ENCODE measurements at places on chromosomes 12 and 14.

DNA sequence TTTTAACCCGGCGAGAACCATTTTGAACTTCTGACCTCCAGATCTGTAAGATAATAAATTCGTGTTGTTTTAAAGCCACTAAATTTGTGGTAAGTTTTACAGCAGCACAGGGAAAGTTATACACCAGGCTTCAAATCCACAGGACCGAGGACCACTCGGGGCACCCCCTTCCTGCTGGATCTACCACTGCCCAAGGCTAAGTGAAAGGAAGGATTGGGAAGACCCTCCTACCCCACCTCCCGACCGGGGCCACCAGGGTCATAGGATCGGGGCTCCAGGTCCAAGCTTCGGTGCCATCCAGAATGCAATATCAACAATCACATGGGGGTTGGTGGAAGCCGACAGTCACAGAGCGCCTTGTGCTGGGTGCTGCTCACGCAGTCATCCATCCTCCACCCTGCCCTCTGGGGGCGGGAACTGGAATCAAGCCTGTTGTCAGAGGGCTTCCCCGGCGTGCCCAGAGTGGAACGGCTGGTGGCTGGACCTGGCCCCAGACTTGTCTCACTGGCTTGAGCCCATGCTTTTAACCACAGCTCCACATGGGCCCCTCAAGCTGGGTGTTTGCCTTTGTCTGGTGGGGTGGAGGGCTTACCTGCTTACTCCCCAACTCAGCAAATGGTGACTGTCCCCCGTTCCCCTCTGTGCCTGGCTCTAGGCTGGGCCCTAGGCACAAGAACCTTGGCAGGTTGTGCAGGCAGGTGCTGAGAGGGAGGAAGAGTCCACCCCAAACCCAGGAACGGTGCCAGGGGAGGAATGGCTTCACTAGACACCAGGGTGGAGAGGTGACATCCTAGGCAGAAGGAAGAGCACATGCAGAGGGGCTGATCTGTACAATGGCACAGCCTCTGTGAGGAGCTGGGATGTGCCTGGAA lies 180.3 kb upstream of the RTL1 start:
- DNase-seq: no peak

DNA sequence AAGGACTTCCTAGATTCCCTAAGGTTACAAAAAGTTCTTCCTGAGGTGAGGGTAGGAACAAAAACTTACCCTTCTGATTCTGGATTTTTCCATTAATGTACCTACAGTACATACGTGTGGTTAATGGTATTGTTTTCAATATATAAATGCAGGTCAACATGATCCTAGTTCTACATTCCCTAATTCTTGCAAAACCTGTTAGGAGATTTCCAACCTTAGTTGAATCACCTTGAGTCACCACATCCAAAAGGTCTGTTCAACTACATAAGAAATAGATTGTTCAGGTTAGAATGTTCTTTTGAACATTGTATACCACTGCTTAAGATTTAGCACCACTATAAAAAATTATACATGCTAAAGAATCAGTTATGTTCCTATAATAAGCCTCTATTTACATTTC lies 118.9 kb downstream of the GARIN6 start:
- no peak for DNase-seq

GRCh38 chr12:24045816-24046257 lies 96.4 kb upstream of the SOX5 start:
- DNase-seq: no peak

GRCh38 chr14:91244501-91244901 lies at the start of gene GPR68:
TSS of gene GPR68 (minus strand) at chr14:91244704. CDS start at chr14:91235050, 9,654 bp downstream.
- no peak for DNase-seq

GRCh38 chr12:125194163-125194773 lies 129.0 kb downstream of the AACS start:
- DNase-seq: no peak

- no peak for DNase-seq
These were observed 40.7 kb downstream of the LRRIQ1 start for GRCh38 chr12:85076688-85077430.

DNA sequence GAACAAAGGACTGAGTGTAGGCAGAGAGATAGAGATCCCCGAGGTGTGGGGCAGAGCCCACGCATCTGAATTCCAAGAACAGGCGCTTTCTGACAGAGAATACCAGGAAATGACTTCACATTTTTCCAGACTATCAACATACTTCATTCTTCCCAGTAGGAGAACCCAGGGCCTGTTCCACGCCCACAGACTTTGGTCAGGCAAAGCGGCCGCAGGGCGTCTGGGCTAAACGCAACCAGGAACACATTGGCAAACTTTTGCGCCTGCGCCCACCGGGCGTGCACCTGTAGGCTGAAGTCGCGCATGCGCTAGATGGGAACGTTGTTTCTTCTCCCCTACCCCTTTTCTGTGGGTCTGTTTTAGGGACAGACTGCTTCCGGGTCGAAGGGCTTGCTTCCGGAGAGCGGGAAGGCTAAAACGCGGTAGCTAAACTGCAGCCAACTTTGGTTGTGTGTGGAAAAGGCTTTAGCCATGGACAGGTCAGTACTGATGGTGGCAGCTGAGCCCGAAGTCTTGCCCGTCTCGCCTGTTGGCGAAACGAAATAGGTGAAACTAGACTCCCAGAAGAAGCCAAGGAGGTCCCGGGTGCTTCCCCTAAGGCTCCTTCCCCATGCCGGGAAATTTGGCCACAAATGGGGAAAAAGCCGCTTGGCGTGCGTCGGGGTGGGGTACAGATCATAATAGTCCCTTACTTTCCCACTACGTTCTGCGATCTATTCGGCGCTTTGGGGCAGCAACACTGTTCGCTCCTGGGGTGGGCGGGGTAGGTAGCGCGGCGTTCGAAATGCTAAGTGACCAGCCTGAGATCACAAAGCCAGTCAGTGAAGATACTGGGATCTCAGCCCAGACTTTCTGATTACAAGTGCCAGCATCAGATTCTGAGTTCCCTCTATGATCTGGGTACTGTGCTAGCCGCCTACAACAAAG lies at the start of gene NUP107:
Gene NUP107 (plus strand): TSS at position 384 of the 927 bp plus-strand sequence. CDS start 88 bp downstream, at position 472.
- DNase-seq: peak; percentile 87

GRCh38 chr12:117124421-117125271 lies 25.4 kb upstream of the TESC start:
- no peak for DNase-seq

DNA sequence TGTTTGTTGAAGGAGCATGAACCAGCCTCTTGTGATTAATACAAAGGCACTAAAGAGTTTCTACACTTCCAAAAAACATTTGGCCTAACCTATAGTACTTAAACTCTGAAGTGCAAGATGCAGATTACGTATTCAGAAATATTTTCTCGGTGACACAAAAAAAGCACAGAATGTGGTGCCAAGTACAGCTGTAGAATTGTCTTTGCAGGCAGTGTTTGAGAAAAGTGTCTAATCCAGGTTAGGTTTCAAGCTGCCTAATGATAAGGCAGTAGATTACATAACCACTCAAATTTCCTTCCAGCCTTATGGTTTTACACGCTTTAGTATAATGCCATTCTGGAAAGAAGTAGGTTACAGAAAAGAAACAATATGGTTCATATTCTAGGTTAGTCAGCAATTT lies 205.2 kb downstream of the KLHL28 start:
- DNase-seq: no peak

DNA sequence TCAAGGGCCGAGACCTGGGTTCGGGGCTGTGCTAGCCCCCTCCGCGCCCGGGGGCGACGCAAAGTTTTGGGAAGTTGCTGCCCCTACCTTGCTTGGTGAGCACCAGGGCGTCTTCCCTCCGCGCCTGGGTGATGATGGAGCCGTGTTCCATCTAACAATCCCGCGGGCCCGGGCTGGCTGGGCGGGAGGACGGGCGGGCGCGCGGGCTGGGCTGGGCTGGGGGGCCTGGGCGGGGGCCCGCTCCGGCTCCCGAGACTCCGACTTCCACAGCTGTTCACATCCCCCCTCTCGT lies 298 bp downstream of the CTDSP2 start:
- DNase-seq: no peak
